D721Med (cell line): ENCODE measurements at places on chromosomes 7 and 10.

DNA sequence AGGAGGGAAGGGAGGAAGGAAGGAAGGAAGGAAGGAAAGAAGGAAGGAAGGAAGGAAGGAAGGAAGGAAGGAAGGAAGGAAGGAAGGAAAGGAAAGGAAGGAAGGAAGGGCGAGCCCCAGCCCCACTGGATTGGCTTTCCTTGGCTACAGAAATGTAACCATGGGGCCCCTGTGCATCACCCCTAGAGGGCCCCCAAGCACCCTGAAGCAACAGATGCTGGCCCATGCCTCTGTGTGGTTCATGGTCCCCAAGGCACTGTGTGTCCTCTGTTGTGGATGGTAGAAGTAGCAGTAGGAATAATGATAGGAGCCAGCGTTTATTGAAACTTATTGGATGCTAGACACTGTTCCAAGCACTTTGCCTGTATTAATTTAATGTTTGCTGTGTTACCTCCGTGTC, 116.6 kb upstream of the MACROH2A2 start:
- no peak for DNase-seq

GRCh38 chr10:75841266-75841665, 409.8 kb downstream of the LRMDA start:
- no peak for DNase-seq

DNA sequence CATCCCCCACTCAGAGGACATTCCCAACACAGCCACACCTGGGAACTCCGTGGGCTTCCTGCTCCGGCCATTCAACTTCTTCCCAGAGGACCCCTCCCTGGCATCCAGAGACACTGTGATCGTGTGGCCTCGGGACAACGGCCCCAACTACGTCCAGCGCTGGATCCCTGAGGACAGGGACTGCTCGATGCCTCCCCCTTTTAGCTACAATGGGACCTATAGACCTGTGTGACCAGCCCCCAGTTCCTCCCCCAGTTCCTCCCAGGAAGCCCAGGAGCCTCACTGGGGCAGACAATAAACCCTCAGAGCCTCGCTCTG, 8.6 kb downstream of the AOC1 start:
- no peak for DNase-seq

DNA sequence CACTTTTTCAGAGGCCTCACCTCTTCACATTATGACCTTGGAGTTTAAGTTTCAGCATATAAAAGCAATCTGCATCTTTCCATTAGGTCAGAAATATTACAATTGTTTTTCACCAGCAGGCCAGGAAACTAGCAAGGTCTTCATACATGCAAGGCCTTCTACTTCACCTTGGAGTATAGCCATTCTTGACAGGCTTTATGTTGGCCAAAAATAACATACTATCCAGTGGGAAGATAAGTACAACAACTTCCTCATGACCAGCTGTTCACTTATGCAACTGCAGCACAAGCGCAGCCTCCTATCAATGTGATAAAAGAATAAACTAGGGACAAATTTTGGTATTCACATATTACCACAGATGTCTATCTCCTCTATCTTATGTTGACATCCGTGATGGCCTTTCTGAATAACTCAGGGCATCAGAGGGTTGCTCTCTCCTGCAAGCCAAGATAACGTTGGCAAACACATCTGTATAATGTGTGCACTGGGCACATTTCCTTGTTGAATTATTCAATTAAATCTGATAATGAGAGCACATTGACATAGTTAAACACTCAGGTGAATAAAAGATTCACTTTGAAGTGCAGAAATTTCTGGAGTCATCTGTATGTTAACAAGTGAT, 239.8 kb downstream of the FZD1 start:
- DNase-seq, result no peak

- DNase-seq, result no peak
Measured at GRCh38 chr7:136194878-136195277, 217.7 kb upstream of the MTPN start.

DNA sequence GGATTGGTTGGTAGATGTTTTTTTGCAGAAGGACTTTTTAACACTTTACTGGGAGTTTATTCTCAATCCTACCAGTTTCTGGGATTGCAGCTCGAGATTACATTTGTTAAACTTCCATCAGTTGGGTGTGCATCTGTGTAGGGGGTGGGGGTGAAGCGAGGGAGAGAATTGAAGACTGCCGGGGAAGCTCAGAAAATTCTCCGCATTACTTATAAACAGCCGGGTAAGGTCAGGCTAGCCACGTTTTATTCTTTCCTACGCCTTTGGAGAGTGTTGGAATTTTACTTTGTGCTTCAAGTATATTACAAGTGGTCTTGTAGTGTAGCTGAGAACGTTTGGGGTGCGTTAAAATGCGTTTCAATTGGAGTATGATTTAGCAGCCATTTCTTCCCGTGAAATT, 1.1 kb downstream of the PALS2 start:
- no peak for DNase-seq

DNA sequence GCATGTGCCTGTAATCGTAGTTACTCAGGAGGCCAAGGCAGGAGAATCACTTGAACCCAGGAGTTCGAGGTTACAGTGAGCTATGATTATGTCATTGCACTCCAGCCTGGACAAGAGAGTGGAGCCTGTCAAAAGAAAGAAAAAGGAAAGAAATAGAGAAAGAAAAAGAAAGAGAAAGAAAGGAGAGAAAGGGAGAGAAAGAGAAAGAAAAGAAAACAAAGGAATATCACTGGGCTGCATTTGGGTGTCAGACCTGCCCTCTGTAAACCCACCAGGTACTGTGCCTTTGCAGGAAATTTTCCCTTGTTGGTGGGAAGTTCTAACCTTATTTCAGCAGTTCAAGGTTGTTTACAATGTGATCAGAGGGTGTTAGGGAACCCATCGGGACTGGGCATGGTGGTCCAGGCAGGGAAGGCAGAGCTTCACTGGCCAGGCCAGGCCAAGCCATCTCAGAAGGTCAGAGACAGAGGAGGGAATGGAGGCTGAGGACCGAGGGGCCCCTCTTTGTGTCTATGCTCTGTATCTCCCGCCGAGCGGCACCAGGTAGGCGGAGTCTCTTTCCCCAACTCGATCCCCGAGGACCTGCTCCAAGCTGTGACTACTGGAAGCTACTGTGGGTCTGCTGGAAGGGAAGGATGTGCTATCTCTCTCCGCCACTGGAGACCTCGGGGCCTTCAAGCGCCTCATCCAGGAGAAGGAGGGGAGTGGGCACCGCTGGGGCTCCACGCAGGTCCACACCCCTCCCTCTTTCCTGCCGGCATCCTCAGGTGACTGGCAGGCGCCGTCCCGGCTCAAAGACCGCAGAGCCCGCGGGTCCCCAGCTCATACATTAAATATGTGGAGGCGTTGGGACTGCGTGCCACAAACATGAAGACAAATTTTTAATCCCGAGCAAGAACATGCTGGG, 15.2 kb upstream of the KAZALD1 start:
- no peak for DNase-seq

DNA sequence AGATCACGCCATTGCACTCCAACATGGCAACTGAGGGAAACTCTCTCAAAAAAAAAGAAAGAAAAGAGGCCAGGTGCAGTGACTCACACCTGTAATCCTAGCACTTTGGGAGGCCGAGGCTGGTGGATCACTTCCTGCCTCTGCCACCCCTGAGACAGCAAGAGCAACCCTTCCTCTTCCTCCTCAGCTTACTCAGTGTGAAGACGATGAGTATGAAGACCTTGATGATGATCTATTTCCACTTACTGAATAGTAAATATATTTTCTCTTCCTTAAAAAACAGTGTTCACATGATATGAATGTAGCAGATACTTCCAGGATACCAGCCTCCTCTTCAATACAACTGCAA, 2.1 kb upstream of the ZKSCAN1 start:
- DNase-seq, result no peak

- DNase-seq, result no peak
Measured at GRCh38 chr10:78278058-78278404, 244.4 kb downstream of the RPS24 start.

DNA sequence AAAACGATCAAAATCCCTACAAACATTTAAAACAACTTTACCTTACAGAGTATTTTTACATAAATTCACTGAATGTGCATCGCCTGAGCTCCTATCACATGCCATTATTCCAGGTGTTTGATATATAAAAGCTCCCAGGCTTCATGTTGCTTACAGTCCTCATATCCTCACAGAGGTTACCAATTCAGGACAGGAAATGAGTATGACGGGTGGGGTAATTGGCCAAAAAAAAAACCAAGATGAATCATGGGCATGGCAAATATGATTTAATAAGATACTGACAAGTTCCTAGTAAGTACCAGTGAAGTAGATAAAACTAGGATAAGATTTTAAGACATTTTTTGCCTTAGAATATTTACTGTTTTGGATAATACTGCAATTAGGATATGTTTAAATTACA, 135.8 kb downstream of the KMT2E start:
- DNase-seq, result no peak

DNA sequence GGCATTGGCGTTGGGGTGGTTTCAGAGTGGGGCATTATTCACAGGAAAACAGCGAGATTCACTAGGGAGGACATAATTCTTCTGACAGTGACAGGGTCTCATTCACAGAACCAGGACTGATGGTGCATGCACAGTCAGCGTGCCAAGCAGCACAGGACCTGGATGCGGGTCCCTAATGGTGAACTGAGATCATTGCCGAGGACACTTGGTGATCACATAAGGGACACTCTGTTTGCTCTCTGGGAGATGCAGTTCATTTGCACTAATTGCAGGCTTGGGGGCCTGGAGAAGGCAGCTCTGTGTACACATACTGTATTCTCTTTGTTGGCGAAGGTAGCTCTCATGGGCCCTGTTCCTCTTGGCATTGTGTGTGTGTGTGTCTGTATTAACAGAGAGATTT, 716.1 kb downstream of the PHTF2 start:
- no peak for DNase-seq

- no peak for DNase-seq
Measured at GRCh38 chr10:102065561-102066398, 631 bp downstream of the HPS6 start.

DNA sequence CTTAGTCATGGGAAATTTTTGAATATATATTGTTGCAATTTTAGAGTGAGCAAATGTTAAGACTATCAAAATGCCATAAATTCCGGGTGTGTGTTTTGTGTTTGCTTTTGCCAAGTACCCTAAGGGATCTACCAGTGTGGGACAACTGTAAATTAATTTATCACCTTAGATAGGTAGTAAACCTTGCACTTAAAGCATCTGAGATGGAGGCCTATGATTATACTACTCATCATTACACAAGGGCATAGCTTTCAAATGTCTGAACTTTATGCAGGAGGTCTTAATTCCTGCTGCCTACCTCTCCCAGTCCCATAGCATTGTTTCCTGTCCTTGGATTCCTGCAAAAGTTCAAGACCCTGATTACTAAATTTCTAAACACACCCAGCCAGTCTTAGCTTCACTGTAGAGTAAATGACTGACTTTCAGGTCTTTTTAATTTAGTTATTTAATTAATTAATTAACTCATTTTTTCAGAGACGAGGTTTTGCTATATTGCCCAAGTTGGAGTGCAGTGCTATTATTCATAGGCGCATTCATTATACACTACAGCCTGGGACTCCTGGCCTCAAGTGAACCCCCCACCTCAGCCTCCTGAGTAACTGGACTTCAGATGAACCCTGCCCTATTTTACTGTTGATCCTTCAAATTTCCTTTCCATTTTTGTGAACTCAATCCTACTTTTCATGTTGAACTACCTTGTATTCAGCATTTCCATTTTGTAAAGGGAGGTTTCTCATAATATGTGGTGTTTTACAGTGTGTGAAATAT, 47.0 kb downstream of the THSD7A start:
- DNase-seq, result no peak

GRCh38 chr10:18402853-18403252, 248.5 kb downstream of the NSUN6 start:
- DNase-seq, result no peak

GRCh38 chr7:134766779-134767519, 12.5 kb upstream of the CALD1 start:
- DNase-seq, result no peak

DNA sequence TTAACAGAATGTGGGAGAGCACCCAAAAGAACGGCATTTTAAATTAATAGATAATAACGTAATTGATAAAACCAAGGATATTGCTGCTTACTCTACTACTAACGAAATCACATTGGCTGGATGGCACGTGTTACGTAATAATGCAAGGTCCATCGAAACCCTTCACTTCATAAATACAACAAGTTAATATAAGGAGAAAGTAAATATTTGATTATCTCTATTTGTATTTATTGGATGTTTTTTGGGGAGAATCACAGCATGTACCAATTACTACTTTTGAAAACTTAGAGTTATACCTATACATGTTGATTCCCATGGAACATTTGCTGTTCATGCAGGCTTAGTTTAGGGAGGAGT, 1.6 kb downstream of the PRKG1 start:
- DNase-seq, result no peak

DNA sequence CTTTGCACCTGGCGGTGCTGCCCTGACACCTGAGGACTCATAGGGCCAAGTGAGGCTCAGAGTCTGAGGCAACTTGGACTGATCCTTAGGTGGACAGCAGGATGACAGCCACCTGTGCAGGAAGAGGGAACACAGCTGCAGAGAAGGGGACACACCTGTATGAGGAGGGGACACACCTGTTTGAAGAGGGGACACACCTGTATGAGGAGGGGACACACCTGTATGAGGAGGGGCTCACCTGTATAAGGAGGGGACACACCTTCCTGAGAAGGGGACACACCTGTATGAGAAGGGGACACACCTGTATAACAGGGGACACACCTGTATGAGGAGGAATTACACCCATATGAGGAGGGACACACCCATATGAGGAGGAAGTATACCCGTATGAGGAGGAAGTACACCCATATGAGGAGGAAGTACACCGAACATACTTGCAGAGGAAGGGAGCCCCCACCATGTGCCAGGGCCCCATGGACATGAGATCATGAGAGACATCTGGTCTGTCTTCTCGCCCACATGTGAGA, 285.9 kb downstream of the ADARB2 start:
- DNase-seq, result no peak

GRCh38 chr10:64458306-64458705, 937.1 kb downstream of the REEP3 start:
- DNase-seq, result no peak

DNA sequence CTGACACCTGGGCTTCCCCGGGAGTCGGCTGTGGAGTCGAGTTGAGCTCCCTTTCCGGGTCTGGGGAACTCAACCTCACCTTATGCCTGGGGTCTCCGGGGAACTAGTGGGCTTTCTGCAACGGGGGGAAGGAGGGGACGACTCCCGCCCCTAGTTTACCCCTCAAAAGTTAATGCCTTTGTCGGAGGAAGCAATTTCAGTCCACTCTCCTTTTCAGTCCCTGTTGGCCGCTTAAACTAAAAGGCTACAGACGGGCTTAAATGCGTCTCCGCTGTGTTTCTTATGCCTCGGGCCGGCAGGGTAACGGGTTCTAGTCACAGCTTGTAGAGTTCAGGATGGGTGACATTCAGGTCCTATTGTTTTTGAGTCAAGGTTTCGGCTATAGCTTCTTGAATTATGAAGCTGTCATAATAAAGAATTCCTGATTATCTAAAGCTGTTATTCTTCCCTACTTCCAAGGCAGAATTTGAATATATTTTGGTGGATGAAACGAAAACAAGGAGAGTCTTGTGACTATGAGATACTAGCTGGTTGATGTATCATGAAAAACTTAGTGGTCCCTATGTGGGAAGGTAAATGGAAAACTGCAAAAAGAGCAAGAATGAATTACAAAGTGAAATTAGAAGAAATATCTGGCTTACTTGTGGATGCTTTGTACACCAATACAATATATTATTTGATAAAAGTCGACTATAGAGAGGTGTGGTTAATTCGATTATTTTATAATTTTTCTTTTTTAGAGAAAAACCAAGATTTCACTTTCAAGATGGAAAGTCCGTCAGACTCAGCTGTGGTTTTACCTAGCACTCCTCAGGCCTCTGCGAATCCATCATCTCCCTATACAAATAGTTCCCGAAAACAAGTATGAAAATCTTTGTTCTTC, 495 bp downstream of the SFR1 start:
- DNase-seq, result no peak
